ENCODE measurements at places on chromosomes 2 and 18.

GRCh38 chr2:120565929-120566328 is 169.7 kb upstream of the GLI2 start:
- DNase-seq = no peak

DNA sequence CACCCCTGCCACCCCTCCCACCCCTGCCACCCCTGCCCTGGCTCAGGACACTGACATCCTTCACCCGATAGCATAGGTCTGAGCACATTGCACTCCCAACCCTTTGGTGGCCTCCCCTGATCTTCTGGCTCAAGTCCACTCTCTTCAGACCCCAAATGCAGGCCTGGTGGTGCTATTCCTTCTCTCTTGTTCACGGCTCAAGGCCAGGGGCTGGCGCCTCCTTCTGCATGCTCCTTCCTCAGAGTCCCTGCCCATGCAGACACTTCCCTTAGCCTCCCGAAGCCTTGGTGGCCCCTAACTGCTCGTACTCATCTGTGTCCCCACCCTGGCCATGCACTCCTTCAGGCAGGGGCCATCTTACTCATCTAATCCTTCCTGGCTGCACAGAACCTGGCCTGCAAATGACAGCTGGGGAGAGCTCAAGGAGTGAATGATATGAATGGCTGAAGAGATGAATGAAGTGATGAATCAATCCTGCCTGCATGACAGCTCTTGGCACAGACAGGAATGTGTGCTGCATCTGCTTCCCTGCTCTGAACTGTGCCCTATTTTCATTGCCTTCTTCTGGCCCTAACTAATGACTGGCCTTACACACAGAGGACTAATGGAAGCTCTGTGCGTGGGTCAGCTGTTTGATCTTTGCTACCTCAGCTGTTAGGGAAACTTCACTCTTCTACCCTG is 290.8 kb downstream of the DYSF start:
- no peak for DNase-seq

- no peak for DNase-seq
These were observed 67.0 kb downstream of the GALR1 start for GRCh38 chr18:77316641-77317040.

DNA sequence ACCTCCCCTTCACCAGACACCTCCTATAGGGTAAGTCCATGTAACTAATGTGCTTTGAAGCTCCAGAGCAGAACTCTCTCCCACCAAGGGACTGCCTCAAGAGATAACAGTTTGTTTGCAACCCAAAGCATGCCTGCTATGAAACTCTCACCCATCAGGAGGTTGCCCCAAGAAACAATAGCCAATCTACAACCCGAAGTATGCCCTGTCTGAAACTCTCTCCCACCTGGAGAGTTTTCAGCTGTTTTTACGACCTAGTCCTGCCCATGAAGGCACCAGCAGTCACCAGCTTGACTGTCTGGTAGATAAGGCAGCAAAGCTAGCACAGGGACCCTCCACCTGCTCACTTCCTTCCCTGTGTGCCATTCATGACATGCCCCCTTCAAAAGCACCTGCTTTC is 533.9 kb upstream of the CRIM1 start:
- DNase-seq = no peak

- no peak for DNase-seq
These were observed 58.5 kb downstream of the ITGA4 start for GRCh38 chr2:181515719-181516118.

- DNase-seq = no peak
These were observed 69.4 kb downstream of the CABLES1 start for GRCh38 chr18:23204589-23205235.

DNA sequence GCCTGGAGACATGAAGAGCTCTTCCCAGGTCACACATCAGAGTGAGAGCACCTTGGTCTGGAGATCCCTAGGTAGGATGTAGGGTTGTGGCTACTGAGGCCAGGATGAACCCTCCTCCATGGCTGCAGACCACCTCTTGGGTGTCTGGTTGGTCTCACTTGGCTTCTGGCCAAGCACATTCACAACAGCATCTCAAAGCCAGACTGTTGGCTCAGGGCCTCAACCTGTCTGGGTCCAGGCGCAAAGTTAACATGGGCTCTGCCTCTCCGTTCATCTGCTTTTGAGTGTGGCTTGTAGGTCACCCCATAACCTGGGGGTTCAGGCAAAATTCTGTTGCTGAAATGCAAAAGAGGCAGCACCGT is 40.1 kb downstream of the RHOB start:
- DNase-seq = no peak

DNA sequence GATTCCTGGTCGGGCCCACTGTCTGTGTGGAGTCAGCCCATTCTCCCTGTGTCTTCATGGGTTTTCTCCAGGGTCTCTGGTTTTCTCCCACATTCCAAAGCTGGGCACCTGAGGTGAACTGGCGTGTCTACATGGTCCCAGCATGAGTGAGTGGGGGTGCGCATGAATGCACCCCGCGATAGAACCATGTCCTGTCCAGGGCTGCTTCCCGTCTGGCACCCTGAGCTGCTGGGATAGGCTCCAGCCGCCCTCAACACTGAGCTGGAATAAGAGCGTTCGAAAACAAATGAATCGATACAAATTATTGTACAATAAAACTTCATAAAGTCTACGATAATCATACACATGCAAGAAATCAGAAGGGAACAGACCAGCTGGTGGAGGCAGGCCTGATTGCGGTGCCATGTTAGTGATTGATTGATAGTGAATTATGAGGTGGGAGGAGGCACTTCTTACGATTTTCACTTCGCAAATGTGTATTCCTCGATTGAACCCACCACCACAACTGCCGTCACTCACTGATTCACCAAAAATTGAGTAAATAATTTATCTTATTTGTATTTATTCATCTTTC is 186.6 kb downstream of the MGAT5 start:
- DNase-seq = no peak

GRCh38 chr2:85769983-85770362 is 16.2 kb downstream of the ATOH8 start:
- no peak for DNase-seq

DNA sequence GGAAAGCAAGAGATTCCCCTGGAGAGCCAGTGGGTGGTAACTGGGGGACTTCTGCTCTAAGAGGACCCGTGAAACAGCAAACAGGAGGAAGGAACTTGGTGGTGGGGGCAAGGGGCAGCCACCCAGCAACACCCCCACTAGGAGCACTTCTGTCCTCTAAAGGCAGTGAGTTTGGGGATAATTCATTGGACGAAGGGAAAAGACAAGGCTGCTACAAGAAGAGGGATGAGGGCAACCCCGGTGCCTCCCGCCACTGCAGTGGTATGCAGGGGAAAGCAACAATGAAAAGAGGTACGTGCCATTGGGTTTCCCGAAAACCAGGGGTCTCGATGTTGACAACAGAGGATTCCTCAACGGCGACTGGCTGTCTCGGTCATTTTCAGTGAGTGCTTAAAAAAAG is 9.1 kb downstream of the RPL31 start:
- DNase-seq = no peak

- DNase-seq = no peak
These were observed 50.2 kb downstream of the SKA1 start for GRCh38 chr18:50424877-50425690.

GRCh38 chr2:12722447-12723316 is 5.9 kb downstream of the TRIB2 start:
- no peak for DNase-seq

DNA sequence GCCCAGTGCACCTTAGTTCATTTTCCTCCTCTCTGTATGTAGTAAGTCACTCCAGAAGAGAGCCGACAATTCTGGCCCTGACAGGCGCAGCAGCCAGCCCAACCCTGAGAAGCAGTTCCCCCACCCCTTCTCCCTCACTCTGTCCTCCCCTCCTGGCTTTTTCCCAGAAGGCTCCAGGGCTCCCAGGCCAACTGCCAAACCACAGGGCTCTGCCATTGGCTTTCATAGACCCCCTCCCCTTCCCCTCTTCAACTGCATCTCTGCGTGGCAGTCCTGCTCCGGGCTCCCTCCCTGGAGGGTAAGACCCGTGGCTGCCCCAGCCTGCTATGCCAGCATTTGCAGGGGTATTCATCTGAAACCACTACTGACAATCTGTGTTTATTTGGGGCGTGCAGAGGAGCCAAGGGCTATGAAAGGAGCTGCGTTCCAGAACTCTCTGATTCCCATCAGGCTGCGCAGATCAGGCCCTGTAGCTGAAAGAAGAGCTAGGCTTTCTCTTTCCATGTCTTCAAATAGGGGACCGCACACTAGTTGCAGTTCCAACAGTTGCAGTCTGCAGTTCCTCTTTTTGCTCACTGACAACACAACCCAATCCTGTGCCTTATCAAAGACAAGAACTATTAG is 388.6 kb upstream of the TNP1 start:
- no peak for DNase-seq

GRCh38 chr18:34789768-34790344 is 79.8 kb downstream of the DTNA start:
- DNase-seq = no peak

DNA sequence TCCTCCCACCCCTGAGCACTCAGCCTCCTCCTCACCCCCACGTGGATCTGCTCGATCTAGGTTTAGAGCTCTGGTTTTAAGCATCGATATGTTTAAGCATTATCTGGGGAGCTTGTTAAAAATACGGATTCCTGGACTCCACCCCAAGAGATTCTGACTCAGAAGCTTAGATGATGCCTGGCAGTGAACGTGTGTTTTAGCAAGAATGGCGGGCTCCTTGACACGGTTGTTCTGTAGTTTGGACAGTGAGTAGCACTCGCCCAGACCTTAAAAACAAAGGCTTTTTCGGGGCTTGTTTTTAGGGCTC is 47.3 kb downstream of the LDLRAD4 start:
- no peak for DNase-seq

- DNase-seq = no peak
These were observed 59.9 kb downstream of the PTPRM start for GRCh38 chr18:7626922-7627440.

DNA sequence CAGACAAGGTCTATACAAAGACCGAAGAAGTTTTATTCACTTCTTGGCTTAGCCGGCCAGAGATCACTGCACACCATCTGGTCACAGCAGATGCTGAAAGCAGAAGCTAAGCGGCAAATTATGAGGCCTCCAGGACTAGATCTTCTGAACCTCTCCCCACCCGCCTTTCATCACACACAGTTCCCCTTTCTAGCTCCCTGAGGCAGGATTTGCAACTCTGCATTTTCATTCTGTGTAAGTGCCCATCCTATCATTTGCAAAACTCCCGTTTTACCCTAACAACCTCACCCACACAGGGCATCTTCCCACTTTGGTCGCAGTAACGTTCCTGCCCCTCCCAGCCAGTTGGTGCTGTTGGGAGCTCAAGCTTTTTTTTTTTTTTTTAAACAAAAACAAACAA is 3.1 kb upstream of the MOB1A start:
- DNase-seq = no peak

GRCh38 chr2:215500466-215500865 is 64.6 kb upstream of the FN1 start:
- DNase-seq = no peak

- DNase-seq = no peak
These were observed 115.0 kb upstream of the LGALSL start for GRCh38 chr2:64338910-64339500.

GRCh38 chr2:65049010-65049639 is 7.1 kb upstream of the CEP68 start:
- no peak for DNase-seq

- no peak for DNase-seq
These were observed 8.3 kb downstream of the ATG16L1 start for GRCh38 chr2:233259730-233260129.

- DNase-seq = no peak
These were observed 4.0 kb upstream of the HJURP start for GRCh38 chr2:233858331-233858730.

DNA sequence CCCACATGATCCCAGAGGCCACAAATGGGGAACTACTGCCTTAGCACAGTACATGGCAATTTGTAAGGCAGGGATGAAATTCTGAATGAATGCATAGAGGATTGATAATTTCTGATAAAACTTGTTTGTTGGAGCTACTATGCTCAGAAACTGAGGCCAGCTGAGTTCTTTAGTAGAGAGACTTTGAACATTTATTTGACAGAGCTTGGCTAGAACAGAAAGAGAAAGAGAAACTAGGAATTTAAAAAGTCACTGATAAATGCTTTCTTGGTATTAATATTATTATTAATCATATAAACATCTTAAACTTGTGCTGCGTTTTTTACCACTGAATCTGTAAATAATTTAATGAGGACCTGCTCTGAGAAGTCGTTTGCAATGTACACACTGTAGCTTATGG is 923.7 kb upstream of the CNTNAP5 start:
- DNase-seq = no peak

- DNase-seq = no peak
These were observed 729 bp upstream of the REL start for GRCh38 chr2:60880643-60881046.

GRCh38 chr18:32846896-32847295 is 74.1 kb upstream of the KLHL14 start:
- no peak for DNase-seq

DNA sequence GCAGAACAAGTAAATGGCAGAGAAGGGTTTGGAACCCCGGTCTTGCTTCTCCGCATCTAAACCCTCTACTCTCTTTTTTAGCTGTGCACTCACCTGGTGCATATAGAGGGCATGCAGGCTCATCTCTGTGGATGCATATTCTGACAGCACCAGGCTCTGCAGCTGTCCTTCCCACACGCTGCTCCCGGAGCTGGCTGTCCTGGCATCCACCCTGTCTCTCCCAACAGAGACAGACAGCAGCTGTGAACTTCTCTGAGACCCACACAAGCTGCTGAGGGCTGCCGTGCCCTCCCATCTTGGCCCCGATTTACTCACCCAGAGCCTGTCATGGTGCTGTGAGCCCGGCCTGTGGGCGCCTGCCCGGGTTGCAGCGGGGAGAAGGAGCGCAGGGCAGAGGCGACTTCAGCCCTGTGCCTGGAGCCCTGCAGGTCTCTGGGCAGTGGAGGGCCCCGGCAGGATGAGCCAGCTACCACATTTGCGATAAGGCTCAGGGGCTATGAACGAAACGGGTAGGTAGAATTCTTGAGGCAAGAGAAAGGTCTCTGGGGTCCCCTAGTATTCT is 3.3 kb upstream of the ABCB6 start:
- no peak for DNase-seq

DNA sequence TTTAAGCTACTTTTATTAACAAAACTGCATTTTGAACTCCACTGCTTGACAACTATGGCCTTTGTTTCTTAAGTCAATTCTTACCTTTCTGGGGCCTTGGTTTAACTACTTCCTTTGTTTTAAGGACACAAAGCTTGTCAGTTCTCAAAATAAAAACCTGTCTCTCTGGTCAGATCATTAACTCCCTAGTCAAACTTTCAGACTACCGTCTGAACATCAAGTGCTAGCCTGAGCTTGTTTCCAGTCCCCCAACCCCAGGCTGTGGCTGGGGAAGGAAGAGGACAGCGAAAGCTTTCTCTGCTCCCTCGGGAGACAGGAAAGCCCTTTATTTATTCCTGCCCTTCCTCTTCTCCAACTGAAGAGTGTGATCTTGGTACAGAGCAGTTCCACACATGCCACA is 1.7 kb downstream of the SH3YL1 start:
- DNase-seq = no peak

DNA sequence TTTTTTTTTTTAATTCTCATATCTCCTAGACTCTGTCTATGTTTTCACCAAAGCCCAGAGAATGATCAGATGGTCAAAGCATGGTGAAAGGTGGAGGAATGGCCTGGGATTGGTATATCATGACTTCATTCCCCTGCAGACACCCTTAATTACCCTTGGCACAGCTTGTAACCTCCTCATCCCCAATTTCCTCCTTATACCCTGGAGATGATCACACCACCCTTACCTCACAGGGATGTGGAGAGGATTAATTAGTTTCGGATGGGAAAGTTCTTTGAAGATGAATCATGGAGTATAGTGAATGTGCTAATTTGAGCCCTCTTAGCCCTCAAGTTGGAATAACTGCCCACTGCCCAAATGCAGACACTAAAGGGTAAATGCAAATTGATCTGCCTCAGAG is 138.0 kb upstream of the LYPD6 start:
- no peak for DNase-seq

Measured in left lobe of liver (tissue), 2 donors.